Activated CD8-positive, alpha-beta T cell treated with anti-CD3 and anti-CD28 coated beads for 36 hours (primary cell): ENCODE measurements at places on chromosomes 11 and 22. TPM values are rescaled to one million over a fixed set of nuclear protein-coding genes. Genes with fewer than 3 reads are reported as not detected.

DNA sequence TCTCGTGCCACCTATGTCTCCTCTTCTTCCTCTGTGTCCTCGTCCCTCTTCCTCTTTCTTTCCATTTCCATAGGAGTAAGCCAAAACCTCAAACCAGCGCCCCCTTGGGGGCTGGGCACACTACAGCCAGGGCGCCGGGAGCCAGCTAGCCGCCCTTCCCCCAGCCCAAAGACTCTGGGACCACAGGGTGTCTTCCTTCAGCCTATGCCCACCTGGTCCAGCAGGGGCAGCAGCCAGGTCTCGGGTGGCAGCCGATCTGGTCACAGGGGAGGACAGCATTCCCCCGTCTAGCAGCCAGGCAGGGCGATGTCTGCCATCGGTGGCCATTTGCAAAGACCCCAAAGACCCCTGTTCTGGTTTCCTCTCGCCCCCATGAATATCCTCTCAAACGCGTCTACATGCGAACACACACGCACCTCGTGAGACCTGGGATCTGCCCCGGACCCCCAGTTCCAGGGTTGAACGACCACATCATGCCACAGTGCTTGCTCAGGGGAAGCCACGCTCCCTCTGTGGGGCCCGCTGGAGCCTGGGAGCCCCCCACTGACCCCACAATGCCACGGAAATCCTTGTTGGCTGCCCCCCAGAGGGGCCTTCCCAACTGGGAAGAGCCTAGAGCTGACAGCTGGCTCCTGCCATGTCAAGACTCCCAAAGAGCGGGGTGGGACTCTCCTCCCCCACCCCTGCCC is 546.0 kb upstream of the CCDC179 start:
- DNase-seq = no peak

GRCh38 chr11:33320016-33320813 is 63.0 kb downstream of the HIPK3 start:
- no peak for DNase-seq

TBX10 gene
- total RNA-seq = not detected

DNA sequence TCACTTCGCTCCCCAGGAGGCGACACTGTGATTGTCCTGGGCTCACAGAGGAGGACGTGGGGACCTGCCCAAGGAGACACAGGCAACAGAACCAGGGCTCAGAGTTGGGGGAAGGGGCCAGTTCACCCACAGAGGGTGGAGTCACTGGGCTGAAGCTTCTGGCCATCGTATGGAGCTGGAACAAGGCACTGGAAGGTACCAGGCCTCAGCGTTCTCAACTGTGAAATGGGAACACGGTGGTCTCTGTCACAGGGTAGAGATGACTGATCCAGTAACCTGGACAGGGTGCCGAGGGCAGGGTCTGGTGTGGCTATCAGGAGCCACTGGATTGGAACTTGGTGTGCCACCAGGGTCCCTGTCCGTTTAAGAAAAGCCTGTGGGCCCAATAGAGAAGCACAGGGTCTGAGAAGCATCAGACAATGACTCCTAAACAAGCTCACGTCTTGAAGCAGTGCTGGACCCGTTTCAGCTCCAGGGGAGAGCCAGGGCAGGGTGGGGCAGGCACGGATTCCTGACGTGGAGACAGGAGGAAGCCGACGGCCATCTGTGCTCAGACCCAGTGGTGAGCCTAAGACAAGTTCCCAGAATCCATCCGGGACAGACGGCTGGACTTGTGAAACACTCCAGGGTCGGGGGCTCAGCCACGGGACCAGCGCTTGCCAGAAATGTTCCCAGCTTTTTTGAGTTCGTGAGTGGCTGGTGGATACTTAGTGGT is 25.0 kb upstream of the KCNQ1OT1 start:
- no peak for DNase-seq

NTM gene
- not detected for total RNA-seq

TMEM218 gene
- 12.7 TPM for total RNA-seq

DNA sequence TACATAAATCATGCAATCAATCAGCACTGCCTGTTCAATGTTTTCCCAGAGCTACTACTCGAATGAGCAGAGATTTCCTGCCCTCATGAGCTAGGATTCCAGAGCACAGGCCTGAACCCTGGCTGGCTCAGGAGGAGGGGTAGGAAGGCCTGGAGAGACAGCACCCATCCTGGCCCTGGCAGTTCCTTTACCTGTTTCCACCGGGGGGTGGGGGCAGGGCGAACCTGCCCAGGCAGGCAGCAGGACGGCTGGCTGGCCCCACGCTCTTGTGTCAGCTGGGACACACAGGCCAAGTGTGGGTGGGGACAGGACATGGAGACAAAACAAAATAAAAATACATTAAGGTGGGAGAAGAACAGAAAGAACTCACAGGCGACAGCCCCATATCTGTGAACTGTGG is 109.8 kb upstream of the BID start:
- DNase-seq = no peak
